ENCODE measurements at places on chromosomes 7 and 10.

- no peak for DNase-seq
Observed at GRCh38 chr7:135697276-135698049, 30.5 kb downstream of the SLC13A4 start.

GRCh38 chr10:126839094-126839761, 66.0 kb upstream of the DOCK1 start:
- no peak for DNase-seq

GRCh38 chr10:110708776-110709443, 64.8 kb downstream of the RBM20 start:
- no peak for DNase-seq

DNA sequence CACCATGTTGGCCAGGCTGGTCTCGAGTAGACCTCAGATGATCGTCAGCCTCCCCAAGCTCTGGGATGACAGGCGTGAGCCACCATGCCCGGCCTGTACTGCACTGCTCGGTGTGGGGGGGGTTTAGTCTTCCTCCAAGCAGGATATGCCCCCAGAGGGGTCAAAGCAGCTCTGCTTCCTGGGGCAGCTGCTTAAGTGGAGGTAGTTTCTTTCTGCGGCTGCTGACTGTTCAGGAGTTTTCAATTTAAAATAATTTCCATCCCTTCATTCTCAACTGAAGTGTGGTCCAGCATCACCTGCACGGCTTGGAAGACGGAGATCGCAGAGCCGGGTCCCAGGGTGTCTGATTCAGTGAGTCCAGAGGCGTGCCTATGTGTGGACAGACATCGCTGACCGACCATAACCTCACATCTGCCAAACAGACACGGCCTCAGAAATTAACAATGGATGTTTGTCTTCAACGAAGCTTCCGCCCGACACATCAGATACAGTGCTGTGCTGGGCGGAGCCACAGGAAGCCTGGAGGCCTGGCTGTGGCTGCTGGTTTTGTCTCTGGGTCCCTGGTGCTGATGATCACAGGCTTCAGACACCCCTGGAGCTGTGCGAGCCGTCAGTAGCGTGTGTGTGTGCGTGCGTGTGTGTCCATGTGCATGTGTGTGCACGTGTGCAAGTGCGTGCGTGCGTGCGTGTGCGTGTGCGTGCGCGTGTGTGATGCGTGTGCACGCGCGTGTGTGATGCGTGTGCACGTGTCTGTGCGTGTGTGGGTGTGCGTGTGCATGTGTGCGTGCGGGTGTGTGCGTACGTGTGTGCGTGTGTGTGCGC, 226.5 kb upstream of the PITRM1 start:
- DNase-seq = no peak

GRCh38 chr7:101411508-101411874, 48.8 kb downstream of the COL26A1 start:
- DNase-seq = no peak
